Psoas muscle (tissue), 8 donors: ENCODE measurements at places on chromosomes 6 and 20.

DNA sequence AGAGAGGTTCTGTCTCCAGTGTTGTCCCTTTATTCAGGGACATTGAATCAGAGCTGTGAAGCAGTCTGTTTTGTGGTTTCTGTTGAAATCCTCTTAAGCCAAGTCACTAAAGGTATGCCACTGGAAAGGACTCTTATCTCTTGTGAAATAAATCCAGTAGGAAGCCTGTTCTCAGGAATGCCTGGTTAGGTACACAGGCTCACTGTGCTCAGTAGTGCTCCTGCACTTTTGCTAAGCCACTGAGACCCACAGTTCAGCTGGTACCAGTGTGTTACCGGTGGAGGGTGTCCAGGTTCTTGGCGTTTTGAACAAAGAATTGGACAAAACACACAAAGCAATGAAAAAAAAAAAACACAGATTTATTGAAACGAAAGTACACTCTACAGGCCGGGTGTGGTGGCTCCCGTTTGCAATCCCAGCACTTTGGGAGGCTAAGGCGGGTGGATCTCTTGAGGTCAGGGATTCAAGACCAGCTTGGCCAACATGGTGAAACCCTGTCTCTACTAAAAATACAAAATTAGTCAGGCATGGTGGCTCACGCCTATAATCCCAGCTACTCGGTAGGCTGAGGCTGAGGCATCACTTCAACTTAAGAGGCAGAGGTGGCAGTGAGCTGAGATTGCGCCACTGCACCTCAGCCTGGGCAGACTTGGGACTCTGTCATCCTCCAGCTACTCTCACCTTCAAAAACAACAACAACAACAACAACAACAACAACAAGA, 186.1 kb downstream of the JARID2 start:
- peak; percentile 45 for DNase-seq

DNA sequence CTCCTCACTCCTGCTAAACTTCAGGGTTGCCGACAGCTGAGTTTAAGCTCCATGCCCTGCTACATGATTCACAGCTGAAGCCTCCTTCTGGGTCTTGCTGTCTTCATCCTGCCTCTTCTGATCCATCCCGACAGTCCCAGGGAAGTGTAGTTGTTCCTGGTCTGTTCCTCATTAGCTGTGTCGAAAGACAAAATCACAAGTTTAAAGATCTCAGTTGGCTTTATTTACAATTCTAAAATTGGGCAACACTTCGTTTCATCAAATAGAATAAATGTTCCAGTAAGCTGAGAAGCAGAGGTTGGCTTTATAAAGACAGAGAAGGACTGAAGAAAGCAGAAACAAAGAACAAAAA, 4.1 kb upstream of the SLC2A10 start:
- DNase-seq: no peak

- no peak for DNase-seq
Observed at GRCh38 chr6:18527836-18528743, 140.9 kb downstream of the RNF144B start.

GRCh38 chr6:29537714-29538403, 21.7 kb downstream of the UBD start:
- DNase-seq: no peak

- DNase-seq: no peak
Observed at GRCh38 chr6:129567374-129567773, 142.6 kb downstream of the ARHGAP18 start.

GRCh38 chr6:56370561-56371211, 123.3 kb upstream of the COL21A1 start:
- no peak for DNase-seq

DNA sequence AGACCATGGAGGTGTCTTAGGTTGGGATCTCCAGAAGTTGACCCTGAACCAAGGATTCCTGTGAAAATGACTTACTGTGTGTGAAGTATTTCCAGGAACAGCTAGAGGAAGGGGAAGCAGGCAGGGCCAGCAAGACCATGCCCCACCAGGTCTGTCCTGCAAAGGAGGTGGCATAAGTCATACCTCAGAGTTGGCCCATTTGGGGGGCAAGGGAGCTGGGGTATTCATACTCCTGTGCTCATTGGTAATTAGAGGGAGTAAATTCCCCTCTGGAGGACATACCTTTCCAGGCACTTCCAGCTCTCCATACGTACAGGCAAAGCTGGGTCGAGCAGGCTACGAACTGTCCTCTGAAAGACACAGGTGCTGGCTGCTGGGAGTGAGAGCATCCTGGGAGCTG, 72.4 kb downstream of the STK35 start:
- DNase-seq: no peak

DNA sequence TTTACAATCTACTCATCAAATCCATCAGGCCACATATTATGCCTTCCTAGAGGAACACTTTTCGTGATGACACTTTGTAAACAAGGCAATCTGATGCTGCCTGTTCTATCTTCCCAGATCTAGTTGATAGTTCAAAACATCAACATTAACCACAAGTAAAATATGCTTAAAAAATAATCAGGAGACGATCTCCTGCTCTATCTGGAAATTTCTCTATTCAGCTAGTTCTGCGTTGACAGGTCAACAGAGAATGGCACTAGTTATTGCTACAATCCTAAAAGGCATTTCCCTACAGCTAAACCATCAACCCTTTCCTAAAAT, 2.1 kb downstream of the B4GALT5 start:
- DNase-seq: no peak

- no peak for DNase-seq
Observed at GRCh38 chr6:124742971-124743370, 219.3 kb upstream of the RNF217 start.

DNA sequence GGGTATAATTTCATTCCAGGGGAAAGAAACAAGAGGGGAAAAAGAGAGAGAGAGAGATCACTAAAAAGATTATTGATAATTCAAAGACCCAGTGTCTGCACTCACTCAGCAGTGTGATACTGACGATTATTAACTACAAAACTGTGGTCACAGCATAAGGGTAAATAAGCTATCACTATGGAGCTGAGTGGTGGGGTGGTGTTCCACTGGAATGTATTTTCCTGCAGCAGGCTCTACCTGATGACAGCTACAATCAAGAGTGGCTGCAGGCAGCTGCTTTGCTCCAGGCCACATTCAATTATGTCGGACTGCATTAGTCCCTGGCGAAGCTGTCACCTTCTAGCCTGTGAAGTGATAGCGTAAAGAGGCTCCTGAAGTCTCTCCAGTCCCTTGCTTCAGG, 122.2 kb upstream of the TFAP2D start:
- DNase-seq: no peak

GRCh38 chr20:22775671-22776139, 191.3 kb upstream of the FOXA2 start:
- no peak for DNase-seq
